ENCODE measurements at places on chromosomes 2 and 18.

- DNase-seq, result no peak
Measured at GRCh38 chr2:67923696-67924095, 139.1 kb downstream of the C1D start.

DNA sequence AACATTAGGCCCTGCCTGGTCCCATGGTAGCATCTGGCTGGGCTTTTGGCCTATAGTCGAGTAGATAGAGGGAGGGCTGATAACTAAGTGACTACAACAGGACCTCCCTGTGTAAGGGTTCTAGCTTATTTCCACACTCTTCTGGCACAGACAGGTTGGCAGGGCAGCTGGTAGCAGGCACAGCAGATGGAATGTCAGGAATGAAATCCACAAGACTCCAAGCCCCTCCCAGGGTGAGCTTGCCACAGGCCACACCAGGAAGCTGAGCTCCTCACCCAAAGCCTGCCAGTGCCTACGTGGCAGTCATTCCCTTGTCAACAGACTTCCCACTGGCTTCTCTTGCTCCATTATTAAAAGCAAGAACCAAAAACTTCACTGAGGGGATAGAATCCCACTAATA lies 20.7 kb upstream of the C1QL2 start:
- no peak for DNase-seq

DNA sequence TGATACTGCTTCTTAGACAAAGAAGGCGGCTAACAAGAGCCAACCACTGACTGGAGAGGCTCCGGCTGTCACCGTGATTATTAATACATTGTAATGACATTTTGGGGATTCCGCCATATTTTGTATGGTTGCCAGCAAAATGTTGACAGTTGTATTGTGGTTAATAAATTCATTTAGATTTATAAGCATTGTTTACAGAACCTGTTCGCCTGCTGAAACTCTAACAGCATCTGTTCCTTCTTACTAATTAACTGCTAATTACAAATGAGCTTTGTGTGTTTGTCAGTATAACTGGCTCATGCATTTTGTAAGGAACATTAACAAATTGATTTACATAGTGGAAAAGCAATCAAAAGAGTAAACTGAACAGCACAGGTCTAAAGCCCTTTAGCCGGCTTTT lies 332.4 kb downstream of the GBX2 start:
- no peak for DNase-seq

GRCh38 chr2:156471762-156472161 lies 35.6 kb downstream of the GPD2 start:
- no peak for DNase-seq

DNA sequence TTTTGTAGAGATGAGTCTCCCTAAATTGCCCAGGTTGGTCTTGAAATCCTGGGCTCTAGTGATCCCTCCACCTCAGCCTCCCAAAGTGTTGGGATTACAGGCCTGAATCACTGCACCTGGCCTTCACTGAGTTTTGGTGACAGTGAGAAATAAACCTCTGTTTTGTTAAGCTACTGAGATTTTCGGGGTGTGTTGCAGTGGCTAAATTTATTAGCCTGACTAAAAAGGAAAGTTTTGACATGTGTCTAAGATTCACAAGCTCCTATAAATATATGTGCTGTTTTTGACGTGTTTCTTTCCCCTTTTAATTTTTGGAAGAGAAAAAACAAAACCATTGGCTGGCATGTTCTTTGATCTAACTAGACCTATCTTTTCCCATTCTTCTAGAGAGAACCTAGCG lies 190.5 kb upstream of the MC4R start:
- no peak for DNase-seq

DNA sequence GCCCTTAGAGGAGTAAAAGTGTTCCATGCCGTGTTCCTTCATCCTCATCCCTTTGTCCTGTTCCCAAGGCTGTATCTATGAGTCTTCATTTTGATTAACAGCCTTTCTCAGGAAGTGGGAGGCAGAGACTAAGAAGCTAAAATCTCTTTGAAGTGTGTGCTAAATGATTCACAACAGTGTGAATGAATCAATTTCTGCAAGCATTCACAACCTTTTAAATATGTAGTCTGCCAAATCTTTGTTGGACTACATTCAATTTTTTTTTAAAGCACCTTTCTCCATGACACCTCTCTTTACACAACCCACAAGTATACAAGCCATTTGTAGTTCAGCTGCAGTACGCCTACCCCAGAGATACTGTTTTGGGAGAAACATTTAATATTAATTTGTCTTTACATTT lies 408.6 kb upstream of the FANCL start:
- no peak for DNase-seq

DNA sequence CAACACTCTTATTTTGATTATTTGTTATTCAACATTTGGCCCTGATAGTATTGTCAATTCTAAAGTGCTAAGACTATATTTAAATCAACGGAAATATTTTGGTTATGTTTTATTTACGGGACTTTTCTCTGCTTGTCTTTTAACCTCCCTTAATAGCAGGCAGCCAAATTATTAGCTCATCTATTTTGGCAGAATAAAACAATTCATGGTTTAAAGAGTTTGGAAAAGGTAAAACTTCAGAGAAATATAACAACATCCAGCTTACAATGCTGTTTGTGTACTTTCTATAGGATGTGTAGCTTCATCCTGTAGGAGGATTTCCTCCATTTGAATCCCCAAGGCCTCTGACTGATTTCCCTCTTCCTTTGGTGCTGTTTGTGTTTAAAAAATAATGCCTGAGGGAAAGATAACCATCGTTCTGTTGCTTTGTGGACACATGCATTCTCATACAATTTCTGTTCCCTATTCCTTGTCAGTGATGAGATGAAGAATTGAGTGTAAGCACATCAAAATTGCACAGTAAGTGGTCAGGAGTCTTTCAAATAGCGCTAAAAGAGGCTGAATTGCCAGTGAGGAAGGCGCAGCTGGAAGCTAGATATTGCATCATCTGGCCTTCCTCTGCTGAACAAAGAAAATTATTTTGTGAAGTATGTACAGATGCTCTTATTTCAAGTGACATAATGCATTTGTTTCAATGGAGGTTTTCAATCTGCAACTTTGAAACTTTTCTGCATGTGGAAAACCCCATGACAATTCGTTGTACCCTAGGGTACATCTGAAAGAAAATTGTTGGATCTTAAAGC lies 80.3 kb downstream of the CD28 start:
- DNase-seq, result no peak

DNA sequence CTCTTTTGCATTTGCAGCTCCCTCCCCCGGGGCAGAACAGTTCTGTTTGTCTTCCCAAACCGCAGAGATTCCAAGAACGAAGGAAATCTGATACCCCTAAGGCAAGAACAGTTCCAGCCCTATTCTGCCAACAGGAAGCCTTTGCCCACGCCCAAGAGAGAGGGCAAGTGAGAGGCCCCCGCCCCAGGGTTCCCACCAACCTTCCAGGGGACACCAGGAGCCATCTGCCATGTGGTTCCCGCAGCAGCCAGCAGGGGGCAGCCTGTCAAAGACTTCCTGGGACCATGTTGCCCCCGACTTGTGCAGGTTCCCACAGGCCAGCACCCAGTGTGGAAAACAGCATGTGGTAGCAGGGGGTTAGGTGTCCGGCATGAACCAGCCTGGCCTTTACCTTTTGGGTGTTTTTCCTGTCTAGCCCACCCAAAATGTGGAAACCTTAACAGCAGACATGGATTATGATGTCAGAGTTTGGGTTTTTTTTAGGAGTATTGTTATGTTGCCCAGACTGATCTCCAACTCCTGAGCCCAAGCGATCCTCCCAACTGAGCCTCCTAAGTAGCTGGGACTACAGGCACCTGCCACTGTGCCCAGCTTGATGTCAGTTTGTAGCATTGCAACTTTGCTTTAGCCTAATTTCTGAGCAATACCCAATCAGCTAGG lies 21.7 kb upstream of the EFHD1 start:
- DNase-seq, result peak; percentile 91

GRCh38 chr2:24945907-24946306 lies 25.8 kb downstream of the DNAJC27 start:
- DNase-seq, result no peak

GRCh38 chr2:168118733-168119514 lies 128.5 kb downstream of the STK39 start:
- peak; percentile 52 for DNase-seq

DNA sequence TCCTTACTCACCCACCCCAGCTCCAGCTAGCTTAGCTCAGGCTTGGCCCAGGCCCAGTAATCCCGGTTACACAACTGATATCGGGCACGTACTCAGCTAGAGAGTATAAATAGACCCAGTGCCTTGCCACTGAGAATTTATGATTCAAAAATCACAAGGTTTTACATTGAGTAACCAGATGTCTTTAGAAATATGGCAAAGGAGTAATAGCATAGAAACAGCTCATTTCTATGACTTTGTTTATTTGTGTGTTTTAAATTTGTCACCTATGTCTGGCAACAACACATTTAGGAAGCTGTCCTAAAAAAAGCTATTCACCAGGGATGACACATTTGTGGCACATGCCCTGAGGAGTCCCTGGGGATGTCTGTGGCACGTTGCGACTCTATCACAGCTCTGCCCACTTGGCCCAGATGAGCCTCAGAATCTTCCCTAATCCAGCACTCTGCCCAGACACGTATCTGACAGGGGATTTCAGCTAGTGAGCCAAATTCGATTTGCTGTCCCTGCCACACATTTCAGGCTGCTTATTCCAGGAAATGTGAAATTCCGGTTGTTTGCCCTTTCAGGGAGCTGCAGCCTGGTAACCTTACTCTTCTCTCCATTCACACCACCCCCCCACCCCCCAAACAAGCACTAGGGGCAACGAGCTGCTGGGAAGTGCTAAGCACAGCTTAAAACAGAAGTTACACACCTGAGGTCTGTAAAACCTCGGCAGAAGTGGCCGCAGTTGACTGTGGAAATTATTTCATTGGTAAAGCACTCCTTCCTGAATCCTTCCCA lies 85.4 kb upstream of the ZCCHC2 start:
- DNase-seq, result no peak

DNA sequence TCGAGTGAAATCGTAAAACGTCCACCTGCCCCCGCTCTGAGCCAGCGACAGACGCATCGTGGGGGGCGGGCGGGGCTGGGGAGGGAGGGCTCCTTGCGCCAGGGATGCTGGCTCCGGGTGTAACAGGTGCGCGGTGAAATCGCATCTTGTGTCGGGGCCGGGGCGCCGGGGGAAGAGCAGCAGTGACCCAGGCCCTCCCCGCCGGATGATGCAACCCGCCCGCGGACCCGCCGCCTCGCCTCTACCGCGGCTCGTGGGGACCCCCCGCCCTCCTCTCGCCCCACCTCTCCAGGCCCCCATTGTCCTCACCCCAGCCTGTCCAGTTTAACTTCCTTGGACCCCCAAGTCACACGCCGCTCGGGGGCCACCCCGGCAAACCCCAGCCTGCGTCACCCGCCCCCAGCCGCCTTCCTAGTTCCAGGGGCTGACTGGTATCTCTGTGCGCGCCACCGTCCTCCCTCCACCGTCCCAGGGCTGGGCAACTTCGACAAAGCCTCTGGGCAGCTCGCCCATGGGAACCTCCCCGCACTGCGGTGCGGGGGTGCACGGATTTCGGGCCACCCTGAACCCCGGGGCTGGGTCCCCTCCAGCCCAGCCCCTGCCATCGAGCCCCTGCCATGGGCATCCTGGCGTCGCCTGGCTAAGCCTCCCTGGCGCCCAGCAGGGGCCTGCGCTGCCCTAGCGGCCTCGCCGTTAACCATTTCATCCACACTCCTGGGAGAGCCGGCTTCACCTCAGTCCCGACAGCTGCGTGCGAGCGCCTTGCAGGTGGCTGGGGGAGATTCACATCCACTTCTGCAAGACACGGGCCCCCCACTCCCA lies 799 bp upstream of the KIF1A start:
- DNase-seq, result peak; percentile 93

DNA sequence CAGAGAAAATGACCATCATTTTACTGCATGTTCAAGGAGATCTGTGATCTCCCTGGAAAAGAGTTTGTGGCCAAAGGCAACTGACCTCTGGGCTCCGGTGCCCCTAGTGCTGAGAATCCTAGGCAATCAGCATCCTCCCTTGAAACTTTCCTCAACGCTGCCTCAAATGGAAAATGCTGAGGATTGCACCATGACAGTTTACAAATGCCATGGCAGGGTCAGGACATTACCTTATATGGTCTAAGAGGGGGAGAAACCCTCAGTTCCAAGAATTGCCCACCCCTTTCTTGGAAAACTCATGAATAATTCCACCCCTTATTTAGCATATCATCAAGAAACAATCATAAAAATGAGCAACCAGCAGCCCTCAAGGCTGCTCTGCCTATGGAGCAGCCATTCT lies 48.3 kb downstream of the ALPK2 start:
- peak; percentile 5 for DNase-seq

- no peak for DNase-seq
Measured at GRCh38 chr2:63763391-63763941, 78.2 kb upstream of the UGP2 start.

DNA sequence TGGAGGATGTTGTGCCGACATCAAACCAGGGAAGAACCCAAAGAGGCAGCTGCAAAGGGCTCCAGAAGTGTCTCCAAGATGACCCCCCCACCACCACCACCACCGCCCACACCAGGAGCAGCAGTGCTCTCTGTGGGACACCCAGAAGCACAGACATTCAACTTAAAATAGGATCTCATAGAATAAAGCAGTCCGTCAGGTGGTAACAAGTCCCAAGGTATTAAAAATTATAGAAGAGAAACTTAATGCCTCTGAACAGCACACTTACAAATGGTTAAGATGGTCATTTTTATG lies 155.5 kb upstream of the ID2 start:
- DNase-seq, result no peak

DNA sequence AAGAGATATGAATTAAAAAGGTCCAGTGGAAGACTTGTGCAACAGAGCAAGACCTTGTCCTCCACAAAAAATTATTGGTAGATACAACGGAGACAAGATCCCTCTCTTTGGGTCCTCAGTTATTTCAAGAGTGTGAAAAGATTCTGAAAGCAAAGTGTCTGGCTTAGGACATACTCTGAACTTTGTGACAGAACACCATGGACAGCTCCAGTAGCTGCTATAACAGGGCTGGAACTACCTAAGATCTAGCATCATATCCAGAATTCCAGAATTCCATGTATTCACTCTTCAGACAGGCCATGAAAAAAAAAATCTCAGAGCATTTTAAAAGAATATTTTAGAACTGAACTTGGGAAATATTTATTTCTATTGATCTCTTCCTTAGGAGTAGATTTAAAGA lies 74.8 kb upstream of the ZBTB14 start:
- DNase-seq, result no peak

- peak; percentile 34 for DNase-seq
Measured at GRCh38 chr2:172177996-172178395, 75.3 kb upstream of the DLX2 start.

- DNase-seq, result no peak
Measured at GRCh38 chr2:231198291-231199173, at the start of gene ARMC9. TSS of gene ARMC9 (plus strand) at chr2:231198631. CDS start at chr2:231206239, 7,608 bp downstream.

DNA sequence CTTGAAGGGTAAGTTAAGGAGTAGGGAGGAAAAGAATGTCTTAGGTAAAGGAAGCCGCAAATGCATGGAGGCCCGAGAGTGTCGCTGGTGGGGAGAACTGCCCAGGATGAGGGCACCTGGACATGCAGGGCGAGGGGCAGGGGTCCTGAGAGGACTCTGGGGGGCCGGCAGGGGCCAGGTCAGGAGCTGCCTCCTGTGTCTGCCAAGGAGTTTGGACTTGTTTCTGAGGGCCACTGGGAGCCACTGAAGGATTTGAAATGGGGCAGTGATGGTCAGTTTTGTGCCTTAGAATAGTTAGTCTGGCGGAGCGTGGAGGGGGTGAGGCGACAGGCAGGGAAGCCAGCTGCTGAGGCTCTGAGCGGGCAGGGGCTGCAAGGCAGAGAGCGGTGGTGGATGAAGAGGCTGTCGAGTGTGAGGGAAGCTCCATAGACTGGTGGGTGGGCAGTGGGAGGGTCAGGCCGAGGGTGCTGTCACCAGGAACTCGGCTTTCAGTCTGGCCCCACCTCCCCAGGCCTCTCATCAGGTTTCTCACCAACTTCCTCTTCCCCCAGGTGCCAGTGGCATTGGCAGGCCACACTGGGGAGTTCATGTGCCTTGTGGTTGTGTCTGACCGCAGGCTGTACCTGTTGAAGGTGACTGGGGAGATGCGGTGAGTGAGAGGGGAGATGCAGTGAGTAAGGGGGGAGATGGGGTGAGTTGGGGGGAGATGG lies 14.7 kb upstream of the SLC4A3 start:
- DNase-seq, result no peak

Measured in NCI-H526 (cell line).